Mammary microvascular endothelial cell (primary cell): ENCODE measurements at places on chromosomes 1 and 21. TPM values are rescaled to one million over a fixed set of nuclear protein-coding genes. Genes with fewer than 3 reads are reported as not detected.

Gene CSTB
- total RNA-seq: 27.8 and 35.1 TPM in 2 replicates

Gene PGBD5
- not detected in 2 replicates for total RNA-seq

Gene PGLYRP4
- not detected in 2 replicates for total RNA-seq

Gene ARHGAP29
- total RNA-seq: 219 and 232 TPM in 2 replicates

Gene TAL1
- 25.1 and 25.8 TPM in 2 replicates for total RNA-seq

Gene MRTO4
- total RNA-seq: 69.2 and 69.5 TPM in 2 replicates

Gene SH2D1B
- 0.05 and 0.20 TPM in 2 replicates for total RNA-seq

Gene TNFRSF18
- total RNA-seq: not detected in 2 replicates

Gene KCNH1
- total RNA-seq: not detected in 2 replicates

Gene GJA4
- total RNA-seq: 0.33 and 0.98 TPM in 2 replicates

Gene CHRM3
- not detected in 2 replicates for total RNA-seq

Gene MPZ
- 1.8 and 2.1 TPM in 2 replicates for total RNA-seq

Gene OR14K1
- total RNA-seq: not detected in 2 replicates

Gene SMCP
- total RNA-seq: not detected in 2 replicates

Gene CHI3L2
- total RNA-seq: not detected in 2 replicates

Gene NBPF10
- total RNA-seq: under 0.01 and 0.13 TPM in 2 replicates

Gene VASH2
- total RNA-seq: under 0.01 and 0.27 TPM in 2 replicates

Gene TMPRSS2
- not detected in 2 replicates for total RNA-seq

Gene ITGB2
- not detected in 2 replicates for total RNA-seq

Gene DNAI4
- 0.20 and 1.3 TPM in 2 replicates for total RNA-seq

Gene IQGAP3
- total RNA-seq: 33.7 and 39.4 TPM in 2 replicates

Gene OLIG2
- total RNA-seq: not detected in 2 replicates

Gene DNALI1
- 0.20 and 0.34 TPM in 2 replicates for total RNA-seq

Gene C1orf141
- not detected in 2 replicates for total RNA-seq

Gene DNASE2B
- not detected in 2 replicates for total RNA-seq

Gene SPATA46
- total RNA-seq: not detected in 2 replicates

Gene LRIG2
- 4.2 and 8.6 TPM in 2 replicates for total RNA-seq

Gene SLC25A34
- 0.05 and 0.27 TPM in 2 replicates for total RNA-seq

Gene VHLL
- total RNA-seq: not detected in 2 replicates

Gene C1orf210
- not detected in 2 replicates for total RNA-seq

Gene CYP4Z1
- not detected in 2 replicates for total RNA-seq
